WTC11 (cell line): ENCODE measurements at places on chromosomes 3 and 15. TPM values are rescaled to one million over a fixed set of nuclear protein-coding genes. Genes with fewer than 3 reads are reported as not detected.

GRCh38 chr3:53236112-53236841, 19.5 kb downstream of the TKT start:
- H3K36me3 ChIP-seq, result peaks cover 88% of the 10 kb centered on the region
- no peak overlapping the region for H3K4me3 ChIP-seq
- DNase-seq, result no peak
- peaks cover 11% of the 10 kb centered on the region for H3K4me1 ChIP-seq
- no peaks in the 10 kb centered on the region for H3K27me3 ChIP-seq
- peak overlapping the region; percentile 65 for H3K27ac ChIP-seq

GRCh38 chr15:57663262-57663661, 43.3 kb upstream of the POLR2M start:
- H3K36me3 ChIP-seq, result no peaks in the 10 kb centered on the region
- no peaks in the 10 kb centered on the region; the same call in 1 of the 2 replicates for H3K27me3 ChIP-seq
- H3K4me3 ChIP-seq, result no peak overlapping the region
- no peak for DNase-seq

- DNase-seq, result no peak
- H3K4me1 ChIP-seq, result no peaks in the 10 kb centered on the region
- no peak overlapping the region for H3K27ac ChIP-seq
These were observed 77.7 kb upstream of the STAC start for GRCh38 chr3:36302626-36303025.

The C3orf52 gene
- total RNA-seq, result 10.2 to 14.3 TPM (median 10.3 TPM) in 3 replicates

The PPM1L gene
- 16.0 to 18.1 TPM (median 16.1 TPM) in 3 replicates for total RNA-seq

The IQCF5 gene
- total RNA-seq, result not detected in 3 replicates

The MOBP gene
- 0.13 to 0.39 TPM in 2 of 3 replicates, not detected in the other for total RNA-seq
